ENCODE measurements at places on chromosomes 1 and 21. TPM values are rescaled to one million over a fixed set of nuclear protein-coding genes. Genes with fewer than 3 reads are reported as not detected.

DNA sequence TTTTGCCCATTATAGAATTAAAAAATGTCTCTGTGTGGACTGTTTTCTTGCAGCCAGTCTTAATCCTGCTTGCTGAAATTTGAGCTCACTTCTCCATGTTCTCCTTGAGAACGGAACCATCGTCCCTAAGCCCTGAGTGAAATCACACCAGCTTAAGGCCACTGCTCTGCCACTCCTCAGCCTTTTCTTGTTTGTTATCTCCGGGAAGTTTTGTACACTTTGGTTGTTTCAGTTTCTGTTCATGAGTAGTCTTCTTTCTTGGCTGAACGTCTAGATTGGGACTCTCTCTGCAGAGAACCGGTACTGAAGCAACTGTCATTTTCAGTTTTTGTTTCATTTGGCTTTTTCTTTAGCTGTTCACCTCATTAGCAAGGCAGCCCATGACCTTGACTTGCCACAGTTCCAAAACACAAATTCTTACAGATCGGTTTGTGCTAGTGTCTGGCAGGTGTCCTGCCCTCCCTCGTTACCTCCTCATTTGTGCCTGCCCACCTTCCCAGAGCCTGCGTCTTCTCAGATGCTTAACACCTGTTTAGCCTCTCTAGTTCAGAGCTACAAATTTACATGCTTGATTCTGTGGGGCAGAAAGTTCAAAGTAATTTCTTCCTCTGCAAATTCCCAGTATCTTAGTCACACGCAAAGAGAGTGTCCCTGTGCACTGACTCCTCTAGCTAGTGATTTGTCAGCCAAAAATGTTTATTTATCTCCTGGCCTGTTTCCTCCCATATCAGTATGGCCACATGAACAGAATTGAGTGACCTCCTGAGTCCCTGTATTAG, 12.4 kb downstream of the PSEN2 start:
- no peak for DNase-seq

DNA sequence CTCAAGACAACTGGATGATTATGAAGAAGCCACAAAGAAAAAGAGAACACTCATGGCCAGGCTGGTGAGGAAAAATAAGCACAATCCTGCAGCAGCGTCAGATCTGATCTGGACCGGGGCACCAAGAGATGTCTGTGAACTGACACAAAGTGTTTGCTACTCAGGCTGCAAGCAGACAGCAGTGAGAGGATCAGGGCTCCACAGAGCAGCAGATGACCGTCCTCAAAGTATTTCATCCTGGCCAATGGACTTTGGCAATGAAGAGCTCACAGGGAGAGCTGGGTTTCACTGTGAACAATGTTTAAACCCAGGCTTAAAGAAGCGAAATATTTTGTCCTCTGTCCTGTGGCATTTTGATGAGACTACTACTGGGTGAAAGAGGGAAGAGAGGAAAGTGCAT, 299.2 kb downstream of the GPATCH2 start:
- DNase-seq = no peak

The CD48 gene
- not detected for total RNA-seq

The LCE1C gene
- not detected for total RNA-seq
